Stimulated activated CD4-positive, alpha-beta T cell treated with anti-CD3 and anti-CD28 coated beads, TNF-alpha, amount 100 ng/mL, for 24 hours (primary cell): ENCODE measurements at places on chromosomes 4 and X.

DNA sequence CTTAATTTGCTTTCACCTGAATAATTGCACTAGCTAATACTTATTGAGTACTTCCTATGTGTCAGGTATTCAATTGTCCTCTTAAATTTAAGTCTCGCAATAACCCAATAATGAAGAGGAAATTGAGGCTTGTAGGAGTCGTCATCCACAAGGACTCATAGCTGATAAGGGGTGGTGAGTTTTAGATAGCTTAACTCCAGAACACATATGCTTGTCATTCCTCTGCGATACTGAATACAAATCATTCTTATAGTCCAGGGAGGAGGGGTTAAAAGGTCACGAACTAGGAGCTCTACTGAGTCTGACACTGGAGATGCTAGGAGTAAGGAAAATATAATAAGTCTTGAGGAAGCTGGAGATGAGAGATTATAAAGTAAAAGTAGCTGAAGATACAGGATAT, 1.4 kb upstream of the PACRGL start:
- DNase-seq: no peak

DNA sequence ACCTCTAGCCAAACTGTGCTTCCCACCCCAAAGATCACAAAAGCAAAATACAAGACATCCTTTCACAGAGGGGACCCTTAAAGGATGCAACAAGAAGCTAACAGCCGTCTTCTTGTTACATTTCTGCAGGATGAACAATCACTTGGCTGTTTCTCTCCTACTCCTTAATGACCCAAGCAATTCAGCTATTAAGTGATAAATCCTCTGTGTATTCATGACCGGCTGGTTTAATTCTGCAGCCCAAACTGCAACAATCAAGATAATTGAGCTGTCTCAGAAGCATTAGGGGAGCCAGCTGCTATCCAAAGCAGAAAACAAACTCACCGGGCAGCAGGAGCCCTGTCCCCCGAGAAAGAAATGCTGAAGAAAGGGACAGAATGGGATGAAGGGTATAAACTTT, 85.9 kb upstream of the ACSL4 start:
- no peak for DNase-seq

DNA sequence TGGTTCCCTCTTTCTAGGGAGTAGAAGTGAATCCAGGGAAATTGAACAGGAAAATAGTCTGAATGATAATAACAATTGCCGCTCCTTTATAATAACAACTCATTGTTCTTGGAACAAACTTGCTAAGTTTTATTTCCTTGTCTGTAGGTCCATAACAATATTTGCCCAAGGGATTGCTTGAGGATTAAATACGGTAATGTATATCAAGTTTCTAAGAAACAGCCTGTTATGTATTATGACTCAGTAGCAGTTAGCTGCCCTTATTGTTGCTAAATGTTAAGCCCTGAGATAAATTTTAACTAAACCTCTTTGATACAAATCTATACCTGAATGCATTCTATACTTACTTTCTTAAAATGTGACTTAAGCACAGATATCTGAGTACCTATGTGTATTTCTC, 215.9 kb upstream of the AADAT start:
- no peak for DNase-seq

- no peak for DNase-seq
These were observed 44.4 kb downstream of the BBS12 start for GRCh38 chr4:122776916-122777315.

DNA sequence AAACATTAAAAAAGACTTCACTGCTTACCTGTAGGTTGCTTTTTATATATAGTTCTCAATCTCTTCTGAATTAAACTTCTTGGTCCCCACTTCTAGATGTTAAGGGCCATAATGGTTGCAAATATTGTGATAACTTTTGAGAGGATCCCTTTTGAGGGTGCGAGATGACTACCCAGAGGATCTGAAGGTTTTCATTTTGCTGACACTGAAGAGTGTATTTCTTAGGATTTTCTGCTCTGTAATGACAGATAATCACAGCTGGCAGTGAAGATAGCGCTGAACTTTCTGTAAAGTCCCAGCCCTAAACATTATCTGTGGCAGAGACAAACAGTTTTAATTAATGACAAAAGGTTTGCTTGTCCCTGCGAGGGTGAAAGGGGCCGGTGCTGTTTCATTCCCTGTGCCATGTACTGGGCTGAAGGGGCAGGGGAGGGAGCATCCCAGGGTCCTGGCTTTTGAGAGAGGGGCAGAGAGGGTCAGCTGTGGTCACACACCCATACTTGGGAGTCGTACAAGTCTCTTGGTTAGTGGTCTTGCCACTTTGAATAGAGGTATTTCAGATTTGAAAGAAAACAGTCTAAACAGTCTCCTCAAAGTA, 22.2 kb downstream of the CLCN4 start:
- DNase-seq: no peak

DNA sequence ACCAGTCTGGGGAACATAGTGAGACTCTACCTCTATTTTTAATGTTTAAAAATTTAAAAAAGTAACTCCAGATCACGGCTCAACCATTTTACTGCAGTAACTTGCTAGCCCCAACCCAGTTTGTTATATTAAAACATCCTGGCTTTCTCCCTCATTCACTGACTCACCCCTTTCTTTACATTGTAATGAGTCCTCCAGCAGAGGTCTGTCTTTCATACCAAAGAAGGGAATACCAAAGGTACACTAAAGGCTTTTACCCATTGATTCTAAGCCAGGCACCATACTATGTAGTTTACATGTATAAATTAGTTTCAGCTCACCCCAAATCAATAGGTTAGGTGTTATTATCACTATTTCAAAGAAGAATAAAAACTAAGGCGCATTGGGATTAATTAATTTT, 286.9 kb downstream of the PACRGL start:
- no peak for DNase-seq

DNA sequence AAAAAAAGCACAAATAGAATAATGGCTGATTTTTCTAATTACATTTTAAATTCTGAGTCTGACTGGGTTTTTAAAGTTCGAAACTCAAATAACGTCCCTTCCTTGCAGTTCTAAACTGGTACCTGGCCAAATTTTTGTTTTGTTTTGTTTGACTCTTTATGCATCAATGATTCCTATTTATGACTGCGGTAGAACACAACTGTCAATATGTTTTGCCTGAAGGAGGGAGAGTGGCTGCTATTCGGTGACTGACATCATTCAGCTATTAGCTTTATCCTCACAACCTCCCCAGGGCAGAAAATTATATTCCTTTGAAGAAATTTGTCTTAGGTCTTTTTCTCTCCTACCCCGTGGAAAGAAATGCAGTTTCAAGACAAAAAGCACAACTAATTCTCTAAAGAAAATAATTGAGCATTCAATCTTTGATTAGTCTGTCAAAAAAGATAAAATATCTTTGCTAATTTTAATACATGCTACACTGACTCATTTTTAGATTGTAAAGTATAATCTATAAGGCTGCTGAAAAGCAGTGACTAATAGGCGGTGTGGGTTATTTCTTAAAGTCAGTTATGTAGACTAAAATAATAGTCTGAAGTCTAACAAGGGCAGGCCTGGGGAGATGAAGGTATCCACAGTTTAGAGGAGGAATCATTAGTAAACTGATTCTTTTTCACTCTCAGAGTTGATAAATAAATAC, 61.9 kb downstream of the TMEM150C start:
- no peak for DNase-seq

GRCh38 chr4:39259571-39260330, 77.4 kb downstream of the WDR19 start:
- DNase-seq: no peak

- DNase-seq: no peak
These were observed 404.4 kb upstream of the RASGEF1B start for GRCh38 chr4:81876106-81876505.

- DNase-seq: no peak
These were observed 16.0 kb upstream of the PIN4 start for GRCh38 chrX:72165551-72165950.

DNA sequence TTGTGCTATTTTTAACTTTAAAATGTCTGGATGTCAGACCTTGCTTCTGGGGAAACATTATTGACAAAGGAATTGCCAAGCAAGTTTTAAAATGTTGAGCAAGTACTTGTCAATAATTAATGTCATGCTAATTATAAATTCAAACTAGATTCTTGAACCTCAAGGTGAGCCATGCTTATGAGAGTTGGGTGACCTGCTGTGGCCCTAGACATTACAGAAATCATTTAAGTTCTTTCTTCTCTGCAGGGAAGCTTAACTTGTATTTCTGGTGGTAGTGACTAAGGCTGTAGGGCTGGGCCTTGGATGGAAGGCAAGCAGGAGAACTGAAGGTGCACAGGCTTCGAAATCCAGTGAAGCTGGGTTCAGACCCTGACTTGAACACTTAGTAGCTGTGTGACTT, 14.8 kb upstream of the UCHL1 start:
- DNase-seq: no peak

GRCh38 chr4:80079255-80079923, 6.4 kb upstream of the ANTXR2 start:
- DNase-seq: no peak

- DNase-seq: no peak
These were observed 51.2 kb upstream of the PGRMC2 start for GRCh38 chr4:128338634-128339355.

DNA sequence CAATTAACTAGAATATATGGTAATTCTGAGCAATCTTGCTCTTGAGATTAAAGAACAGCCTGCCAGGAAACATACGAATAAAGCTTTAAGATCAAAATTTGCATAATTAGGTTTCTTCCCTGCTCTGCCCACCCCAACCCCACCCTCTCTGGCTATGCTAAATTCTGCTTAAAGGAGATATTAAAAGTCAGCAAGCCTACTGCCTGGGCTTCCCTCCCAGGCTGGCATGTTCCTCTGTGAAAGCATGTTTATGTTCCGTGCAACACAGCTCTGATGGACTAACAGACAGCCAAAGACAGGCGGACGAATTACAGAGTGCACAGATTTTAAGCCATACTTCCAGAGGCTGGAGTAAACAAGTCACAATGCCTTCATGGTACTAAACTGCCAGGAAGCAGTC, 28.4 kb downstream of the CD99L2 start:
- DNase-seq: no peak
